ENCODE measurements at places on chromosomes 2 and 18. TPM values are rescaled to one million over a fixed set of nuclear protein-coding genes. Genes with fewer than 3 reads are reported as not detected.

- DNase-seq: no peak
Observed at GRCh38 chr18:54950221-54950620, 9.0 kb downstream of the CCDC68 start.

- peak; percentile 60 for DNase-seq
Observed at GRCh38 chr2:37585295-37585908, 86.0 kb downstream of the CDC42EP3 start.

GRCh38 chr18:42850174-42851083 lies 265.1 kb downstream of the RIT2 start:
- no peak for DNase-seq

DNA sequence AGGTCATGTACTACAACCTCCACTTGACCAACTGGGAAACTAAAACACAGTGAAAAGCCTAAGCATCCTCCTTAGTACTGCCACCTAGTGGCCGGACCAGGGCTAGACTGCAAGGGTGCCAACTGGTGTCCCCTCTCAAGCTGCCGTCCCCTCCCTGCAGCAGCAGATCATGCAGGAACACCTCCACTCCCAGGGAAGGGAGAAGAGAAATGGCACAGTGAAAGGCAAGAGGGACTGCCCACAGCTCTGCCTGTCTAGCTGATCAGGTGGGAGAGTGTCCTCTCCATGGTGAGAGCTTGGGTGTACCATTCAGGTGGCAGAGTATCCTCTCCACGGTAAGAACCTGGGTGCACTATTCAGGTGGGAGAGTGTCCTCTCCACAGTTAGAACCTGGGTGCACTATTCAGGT lies 78.1 kb downstream of the AAK1 start:
- peak; percentile 39 for DNase-seq

GRCh38 chr2:172438741-172439508 lies 11.5 kb downstream of the ITGA6 start:
- no peak for DNase-seq

SERPINB3 gene
- polyA plus RNA-seq: not detected

KCNS3 gene
- 7.8 TPM for polyA plus RNA-seq

- no peak for DNase-seq
Observed at GRCh38 chr2:174202188-174202587, 46.1 kb downstream of the OLA1 start.

DNA sequence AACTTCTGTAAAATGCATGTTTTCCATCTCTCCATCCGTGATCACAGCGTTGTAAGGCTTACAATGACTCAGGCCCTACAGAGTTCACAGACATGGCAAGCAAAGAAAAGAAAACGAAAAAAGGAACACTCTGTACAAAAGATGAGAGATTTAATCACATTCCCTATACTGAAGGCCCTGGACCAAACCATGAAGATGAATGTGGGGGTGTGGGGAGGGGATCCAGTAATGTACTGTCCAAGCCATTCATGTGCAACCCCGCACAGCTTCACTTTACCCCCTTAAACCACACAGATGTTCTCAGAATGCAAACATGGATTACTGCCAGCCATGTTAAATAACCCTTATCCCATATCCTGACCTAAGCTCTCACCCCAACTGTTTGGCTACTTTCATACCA lies 391.1 kb downstream of the NCKAP5 start:
- DNase-seq: no peak

- peak; percentile 61 for DNase-seq
Observed at GRCh38 chr18:48996901-48997463, 46.2 kb upstream of the SMAD7 start.
